ENCODE measurements at places on chromosomes 1 and 21. TPM values are rescaled to one million over a fixed set of nuclear protein-coding genes. Genes with fewer than 3 reads are reported as not detected.

- DNase-seq, result no peak
These were observed 867 bp downstream of the SLC1A7 start for GRCh38 chr1:53141487-53142055.

The TRABD2B gene
- not detected for polyA plus RNA-seq

The NFIA gene
- 3.0 TPM for polyA plus RNA-seq

The F3 gene
- polyA plus RNA-seq, result 330 TPM

DNA sequence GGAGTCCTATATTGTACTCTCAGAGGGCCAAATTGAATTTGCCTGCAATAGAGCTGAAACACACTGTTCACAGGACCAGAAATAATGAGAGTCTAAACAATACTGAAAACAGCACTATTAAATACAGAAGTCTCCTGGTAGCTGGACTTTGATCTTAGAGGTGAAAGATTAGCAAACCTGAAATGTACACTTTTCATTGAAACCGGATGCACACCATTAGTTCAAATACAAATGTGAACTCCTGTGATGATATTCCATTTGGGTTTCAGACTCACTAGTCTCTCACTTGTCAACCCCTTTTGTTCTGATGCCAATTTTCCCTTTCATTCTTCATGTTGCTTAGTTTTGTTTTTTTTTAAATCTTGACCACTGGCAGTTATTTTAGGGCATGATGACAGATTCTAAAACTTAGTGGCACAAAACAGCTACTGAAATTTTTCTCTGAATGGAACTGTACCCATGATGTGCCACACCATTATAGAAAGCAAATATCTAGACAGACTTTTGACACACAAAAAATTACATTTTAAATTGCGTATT is 5.9 kb upstream of the TNFSF4 start:
- no peak for DNase-seq

The SIK1 gene
- 1.3 TPM for polyA plus RNA-seq

DNA sequence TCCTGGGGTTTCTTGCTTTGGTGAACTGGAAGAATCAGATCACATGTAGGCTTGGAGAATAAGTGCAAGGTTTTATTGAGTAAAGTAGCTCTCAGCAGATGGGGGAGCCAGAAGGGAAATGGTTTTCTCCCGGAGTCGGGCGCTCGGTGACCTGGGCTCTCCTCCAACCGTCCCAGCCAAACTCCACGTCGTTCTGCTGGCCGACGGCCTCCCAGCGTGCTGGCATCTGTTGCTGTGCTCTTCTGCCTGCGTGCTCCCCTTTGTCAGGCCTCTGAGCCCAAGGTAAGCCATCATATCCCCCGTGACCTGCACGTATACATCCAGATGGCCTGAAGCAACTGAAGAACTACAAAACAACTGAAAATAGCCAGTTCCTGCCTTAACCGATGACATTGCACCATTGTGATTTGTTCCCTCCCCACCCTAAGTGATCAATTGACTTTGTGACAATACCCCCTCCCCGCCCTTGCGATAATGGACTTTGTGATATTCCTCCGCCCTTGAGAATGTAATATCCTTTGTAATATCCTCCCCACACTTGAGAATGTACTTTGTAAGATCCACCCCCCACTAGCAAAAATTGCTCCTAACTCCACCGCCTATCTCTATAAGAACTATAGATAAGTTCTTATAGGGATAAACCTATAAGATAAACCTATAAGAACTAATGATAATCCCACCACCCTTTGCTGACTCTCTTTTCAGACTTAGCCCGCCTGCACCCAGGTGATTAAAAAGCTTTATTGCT is 88.3 kb downstream of the SMYD3 start:
- no peak for DNase-seq

The YIPF1 gene
- polyA plus RNA-seq, result 48.5 TPM

DNA sequence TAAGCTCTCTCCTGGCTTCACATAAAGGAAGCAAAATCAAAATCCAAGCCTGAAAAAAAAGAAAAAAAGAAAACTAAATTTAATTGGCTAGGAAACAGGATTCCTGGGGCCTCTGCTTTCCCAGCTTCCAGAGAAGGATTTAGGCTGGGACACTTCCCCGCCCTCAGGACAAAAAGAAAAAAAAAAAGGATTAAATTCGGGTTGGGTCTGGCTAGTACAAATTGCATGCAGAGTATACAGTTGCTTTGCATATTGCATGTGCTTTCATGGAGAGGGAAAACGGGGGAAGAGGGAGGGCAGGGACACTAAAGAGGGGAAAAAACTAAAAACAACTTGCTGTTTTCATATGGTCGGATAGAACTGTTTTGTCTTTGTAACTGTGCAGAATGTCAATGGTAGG is 42.7 kb downstream of the OLIG1 start:
- no peak for DNase-seq

All from AG04450 (cell line).